IMR-90 (cell line): ENCODE measurements at places on chromosomes 1 and 21. TPM values are rescaled to one million over a fixed set of nuclear protein-coding genes. Genes with fewer than 3 reads are reported as not detected.
A peak's percentile ranks its signal among the peaks of the same experiment; 100 is the strongest.

GRCh38 chr1:55140137-55140536 lies 75.0 kb downstream of the USP24 start:
- no peak for DNase-seq

DNA sequence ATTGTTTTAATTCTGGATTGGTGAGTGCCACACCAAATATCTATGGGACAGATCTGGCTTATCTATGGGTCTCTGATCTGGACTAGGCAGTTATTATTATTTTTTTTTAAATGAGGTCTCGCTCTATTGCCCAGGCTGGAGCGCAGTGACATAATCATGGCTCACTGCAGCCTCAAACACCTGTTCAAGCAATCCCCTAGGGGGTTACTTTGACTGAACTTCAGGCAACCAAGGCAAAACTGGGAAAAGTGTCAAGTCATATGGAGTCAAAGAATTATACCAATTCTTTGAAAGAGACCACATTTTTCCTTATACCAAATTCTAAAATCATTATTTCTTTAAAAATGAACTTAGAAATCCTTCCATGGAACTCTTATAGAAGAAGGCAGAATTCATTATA lies 129.1 kb upstream of the HOOK1 start:
- DNase-seq: no peak

GRCh38 chr1:2466958-2467554 lies 9.0 kb upstream of the PLCH2 start:
- no peak for DNase-seq

DNA sequence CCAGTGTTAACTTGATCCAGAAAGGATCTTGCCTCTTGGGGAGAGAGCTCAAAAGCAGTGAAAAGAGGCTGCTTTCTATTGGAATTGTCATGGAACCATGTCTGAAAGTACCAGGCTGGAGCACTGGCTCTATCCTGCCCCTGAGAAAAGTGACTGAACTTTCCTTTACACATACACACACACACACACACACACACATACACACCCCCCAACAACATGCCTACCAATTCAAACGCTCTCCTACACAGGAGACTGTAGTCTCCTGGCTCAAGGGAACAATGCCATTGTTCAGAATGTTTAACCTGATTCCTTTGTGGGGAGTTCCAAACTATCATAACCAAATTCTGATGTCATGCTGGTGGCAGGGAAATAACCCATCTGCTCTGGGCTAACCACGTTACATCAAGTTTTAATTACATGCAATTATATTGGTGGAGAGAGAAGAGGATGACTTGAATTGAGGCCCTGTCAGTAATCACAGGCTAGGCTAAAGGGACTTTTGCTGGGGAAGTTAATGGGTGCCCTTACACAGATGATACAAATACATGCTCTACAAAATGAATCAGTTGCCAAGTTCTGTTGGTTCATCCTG lies 52.3 kb upstream of the DUSP10 start:
- peak; percentile 77 for DNase-seq

- DNase-seq: no peak
Observed at GRCh38 chr1:48566492-48566891, 94.5 kb upstream of the SPATA6 start.

DNA sequence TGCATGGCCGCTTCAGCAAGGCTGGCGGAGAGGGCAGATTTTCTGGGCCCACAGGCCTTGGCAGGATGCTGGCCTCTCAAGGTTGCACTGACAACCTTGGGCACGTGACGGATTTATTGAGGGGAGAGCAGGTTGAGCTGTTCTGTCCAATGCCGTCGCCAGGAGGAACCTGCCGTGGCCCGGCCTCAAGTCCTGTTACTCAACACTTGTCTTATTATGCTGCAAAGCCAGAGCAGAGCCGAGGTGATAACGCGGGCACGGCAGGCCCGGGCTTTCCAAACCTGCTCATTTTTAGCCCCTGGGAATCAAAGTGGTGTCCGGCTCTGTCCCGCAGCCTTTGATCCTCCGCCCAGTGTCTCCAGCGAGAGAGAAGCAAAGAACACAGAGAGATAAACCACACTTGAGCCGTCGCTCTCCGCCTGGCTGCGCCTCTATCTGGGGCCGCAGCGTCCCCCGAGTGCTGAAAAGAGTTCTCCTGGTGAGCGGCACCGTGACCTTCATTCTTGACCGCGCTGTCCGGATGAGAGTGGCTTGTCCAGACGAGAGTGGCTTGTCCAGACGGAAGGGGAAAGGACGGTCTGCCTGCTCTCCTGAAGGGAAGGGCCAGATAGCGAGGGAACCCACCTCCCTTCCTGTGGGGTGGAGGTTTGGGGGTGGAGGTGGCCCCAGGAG lies 162.3 kb upstream of the ARHGEF16 start:
- no peak for DNase-seq

DNA sequence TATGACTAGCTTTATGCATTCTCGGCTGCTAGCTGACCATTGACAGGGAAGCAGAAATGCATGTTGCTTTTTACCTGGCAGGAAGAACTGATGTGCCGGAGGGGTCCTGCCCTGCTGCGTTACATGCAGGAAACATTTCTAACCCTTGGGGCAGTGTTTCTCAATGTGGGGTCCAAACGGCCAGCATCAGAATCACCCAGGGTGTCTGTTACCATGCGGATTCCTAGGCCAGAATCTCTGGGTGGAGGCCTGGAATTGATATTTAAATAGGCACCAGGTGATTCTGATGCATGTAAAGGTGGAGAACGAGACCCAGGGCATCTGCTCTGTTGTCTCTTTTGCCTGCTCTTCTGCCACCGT lies 182.7 kb downstream of the PCP4 start:
- no peak for DNase-seq

DNA sequence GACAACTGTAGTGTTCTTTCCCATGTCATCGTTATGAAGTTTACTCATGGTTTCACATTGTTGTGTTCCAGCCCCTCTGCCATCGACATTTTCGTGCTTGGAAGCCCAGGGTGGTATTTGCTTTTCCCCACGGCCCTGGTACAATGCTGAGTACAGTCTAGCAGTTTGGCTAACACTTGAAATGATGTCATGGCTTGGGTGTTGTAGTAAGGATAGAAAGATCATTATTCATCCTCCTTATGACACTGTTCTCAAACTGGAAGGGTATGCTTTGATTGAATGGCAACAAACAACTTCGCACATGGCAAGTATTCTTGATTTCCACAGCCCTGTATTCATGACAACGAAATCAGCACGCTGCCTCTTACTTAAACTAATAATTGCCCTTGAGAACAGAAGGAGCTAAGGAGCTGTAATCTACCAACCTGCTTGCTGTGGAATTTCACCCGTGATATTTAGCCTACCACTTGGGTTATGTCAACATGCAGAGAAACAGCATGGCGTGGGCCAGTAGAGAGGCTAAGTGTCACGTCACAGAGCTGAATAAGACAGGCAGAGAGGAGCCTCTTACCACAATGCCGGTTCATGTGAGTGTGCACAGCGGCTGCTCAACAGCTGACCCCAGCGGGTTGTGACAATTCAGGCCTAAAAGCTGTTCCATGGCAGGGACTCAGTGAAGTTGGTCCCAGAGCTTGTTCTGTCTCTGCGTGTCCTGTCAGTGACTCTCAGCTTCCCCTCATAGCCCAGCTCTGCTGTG lies 73.9 kb downstream of the KCNJ6 start:
- DNase-seq: no peak

DNA sequence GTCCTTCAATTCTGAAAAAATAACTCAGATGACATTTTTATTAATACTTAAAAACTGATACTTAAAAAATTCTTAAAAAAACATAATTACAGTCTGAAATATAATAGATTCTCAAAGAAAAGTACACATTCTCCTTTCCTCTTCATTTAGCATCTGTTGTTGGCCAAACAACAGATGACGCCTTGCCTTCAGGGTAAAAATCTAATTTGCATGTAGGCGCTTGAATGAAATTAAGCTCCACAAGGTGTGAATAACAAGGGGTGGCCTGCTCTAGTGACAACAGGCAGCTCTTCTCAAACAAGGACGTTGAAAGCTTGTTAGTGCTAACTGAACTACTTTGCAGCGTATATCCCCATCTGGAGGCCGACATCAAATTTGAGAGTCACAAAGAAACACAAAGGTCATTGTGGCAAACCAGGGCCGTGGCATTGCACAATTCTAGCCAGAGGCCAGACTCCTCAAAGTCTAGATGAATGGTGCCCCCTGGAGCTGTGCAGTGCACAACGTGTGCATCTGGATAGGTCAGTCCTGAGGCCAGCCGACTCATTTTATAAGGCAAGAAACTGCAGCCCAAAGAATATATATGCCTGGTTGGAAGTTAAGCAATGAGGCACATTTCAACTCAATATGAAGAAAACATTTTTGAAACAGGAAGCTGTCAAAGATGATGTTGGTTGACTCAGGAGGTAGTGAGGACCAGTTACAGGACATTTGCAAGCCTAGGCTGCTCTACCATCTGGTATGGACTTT lies 459.2 kb upstream of the RUNX1 start:
- DNase-seq: peak; percentile 65

GRCh38 chr1:86826856-86827255 lies 87.1 kb downstream of the SELENOF start:
- DNase-seq: no peak

- peak; percentile 86 for DNase-seq
Observed at GRCh38 chr1:10796029-10796944, at the start of gene CASZ1. Gene CASZ1 (minus strand): TSS chr1:10796646. CDS start chr1:10693889, 102,757 bp downstream.

DNA sequence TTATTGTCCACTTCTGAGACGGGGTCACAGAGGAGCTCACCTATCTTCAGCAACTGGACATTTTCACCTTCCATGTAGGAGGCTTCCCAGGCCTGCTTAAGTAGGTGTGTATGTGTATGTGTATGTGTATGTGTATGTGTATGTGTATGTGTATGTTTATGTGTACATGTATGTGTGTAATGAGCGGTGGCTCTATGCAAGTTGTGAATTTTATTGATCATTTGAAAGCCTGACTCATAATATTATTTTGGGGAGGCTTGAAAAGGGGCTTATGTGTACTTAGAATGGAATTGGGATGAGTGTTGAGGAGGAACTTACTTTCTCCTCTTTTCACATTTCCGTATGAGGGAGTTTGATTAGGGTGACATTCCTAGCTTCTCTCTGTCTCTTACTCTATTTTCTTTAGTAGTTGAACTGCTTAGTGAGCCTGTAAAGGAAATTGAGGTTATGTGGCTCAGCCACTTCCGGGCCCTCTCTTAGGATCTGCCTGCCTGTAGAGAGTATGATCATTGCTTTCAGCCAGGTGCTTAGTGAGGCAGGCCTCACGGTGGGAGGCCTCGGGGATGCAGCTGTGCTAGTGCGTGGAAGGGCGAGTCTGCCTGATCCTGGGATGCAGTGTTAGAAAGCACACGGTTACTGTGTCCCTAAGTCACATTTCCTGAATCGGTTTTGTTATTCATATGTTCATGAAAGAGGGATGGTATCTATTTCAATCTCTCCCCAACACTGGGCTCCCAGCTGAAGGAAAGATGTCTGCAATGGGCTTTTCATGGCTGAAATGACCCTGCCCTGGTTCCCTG lies 61.0 kb downstream of the IER5 start:
- DNase-seq: no peak

GRCh38 chr1:211135342-211135950 lies 1.5 kb upstream of the KCNH1 start:
- DNase-seq: peak; percentile 70

DNA sequence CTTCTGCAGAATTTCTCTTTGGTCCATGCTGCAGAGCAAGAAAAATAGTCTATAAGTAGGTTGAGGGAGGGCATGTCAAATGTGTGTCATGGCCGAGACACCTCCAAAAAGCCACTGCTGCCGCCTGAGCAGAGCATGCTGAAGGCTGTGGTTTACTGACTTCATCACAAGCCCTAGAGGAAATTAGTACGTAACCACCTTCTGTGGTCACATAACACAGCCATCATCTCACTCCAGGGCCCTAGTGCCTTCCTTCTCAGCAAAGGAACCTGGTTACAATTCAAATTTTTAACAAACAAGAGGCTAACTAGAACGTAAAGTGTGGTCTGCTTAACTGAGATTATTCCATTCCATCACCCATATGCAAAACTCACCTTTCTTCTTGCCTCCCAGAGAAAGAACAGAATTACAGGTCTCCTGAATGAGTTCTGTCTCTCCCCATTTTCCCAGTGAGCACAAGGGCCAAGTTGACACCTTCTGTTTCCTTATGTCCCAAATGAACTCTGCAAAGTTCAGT lies at the start of gene PTPN22:
Gene PTPN22, minus strand, starts transcription at position 116 of the 517 bp plus-strand sequence.
- peak; percentile 83 for DNase-seq

DNA sequence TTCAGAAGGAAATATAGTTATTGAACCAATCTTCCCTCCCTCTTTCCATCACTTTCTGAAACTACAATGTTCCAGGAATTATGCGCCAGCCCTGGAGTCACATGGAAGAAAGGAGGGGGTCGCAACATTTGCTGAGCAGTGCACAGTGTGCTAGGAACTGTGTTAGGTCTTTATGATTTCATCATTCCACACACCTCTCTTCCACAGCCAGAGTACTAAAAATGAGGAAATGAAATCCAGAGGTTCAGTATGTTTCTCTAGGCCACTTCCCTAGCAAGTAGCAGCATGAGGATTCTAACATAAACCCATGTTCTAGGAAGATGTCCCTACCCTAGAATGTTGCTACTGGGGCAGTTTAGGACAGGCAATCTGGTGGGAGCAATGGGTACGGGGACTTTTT lies 158.1 kb downstream of the SLC45A1 start:
- DNase-seq: no peak

DNA sequence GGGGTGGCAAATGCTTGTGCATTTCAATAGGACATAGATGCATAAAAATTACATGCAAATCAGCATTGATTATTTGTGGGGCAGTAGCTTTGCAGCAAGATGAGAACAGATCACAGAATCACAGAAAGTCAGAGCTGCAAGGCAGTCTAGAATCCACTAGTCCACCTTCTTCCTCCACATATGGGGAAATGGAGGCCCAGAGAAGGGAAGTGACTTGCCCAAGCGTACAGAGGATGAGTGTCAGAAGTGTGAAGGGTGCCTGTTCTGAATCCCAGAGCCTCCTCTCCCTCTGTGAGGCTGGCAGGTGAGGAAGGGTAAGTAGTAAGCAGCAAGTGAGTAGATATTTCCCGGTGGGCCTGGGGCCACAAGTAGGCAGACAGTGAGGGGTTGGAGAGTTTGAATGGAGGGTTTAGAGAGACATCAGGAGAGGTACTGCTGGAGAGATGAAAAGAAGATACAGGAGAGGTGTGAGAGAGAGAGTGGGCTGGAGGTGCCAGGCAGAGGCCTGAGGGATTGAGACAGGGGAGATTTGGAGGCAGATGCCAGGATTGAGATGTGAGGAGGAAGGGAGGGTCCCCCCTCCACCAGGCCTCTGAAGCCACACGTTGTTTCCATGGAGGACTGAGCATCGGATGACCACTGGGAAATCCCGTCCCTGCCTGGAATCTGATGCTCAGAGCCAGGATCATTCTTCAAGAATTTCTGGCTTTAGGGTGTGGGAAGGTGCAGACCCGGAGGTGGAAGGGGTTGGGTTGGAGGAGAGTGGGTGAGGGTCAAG lies 4.8 kb upstream of the MYOG start:
- DNase-seq: peak; percentile 10

- DNase-seq: no peak
Observed at GRCh38 chr1:244751271-244751895, 84.1 kb upstream of the COX20 start.

The TRPM2 gene
- not detected in 2 replicates for total RNA-seq

The AJAP1 gene
- under 0.01 TPM in 2 replicates for total RNA-seq

The TPTE gene
- not detected in 2 replicates for total RNA-seq

The SLAMF7 gene
- total RNA-seq: not detected in 2 replicates

The NBPF19 gene
- total RNA-seq: 7.7 and 8.9 TPM in 2 replicates
